Suprapubic skin (tissue), 4 donors: ENCODE measurements at places on chromosomes 3 and 15.

- no peak for DNase-seq
Measured at GRCh38 chr3:72212396-72212795, 427.4 kb upstream of the PROK2 start.

DNA sequence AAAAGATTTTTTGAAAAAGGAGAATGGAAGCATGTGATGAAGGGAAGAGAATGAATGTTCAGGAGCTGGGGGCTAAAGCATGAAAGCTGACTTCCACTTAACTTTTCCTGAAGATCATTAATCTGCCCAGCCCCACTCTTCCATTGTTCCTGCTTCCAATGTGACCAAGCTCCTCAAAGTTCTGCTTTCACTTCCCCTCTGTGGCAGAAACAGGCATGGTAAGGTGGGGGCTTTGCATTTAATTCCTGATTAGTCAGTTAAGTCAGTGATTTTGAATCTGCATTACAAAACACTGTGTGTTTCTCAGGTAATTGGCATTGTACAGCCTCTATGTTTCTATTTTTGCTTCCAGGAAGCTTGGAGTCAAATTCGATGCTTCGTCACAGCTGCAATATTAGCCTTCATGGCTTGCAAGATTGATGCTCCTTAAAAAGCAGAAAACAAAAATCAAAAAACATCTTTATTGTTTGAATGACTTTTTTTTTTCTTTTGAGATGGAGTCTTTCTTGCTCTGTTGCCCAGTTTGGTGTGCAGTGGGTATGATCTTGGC lies 7.3 kb upstream of the TM6SF1 start:
- DNase-seq, result no peak

DNA sequence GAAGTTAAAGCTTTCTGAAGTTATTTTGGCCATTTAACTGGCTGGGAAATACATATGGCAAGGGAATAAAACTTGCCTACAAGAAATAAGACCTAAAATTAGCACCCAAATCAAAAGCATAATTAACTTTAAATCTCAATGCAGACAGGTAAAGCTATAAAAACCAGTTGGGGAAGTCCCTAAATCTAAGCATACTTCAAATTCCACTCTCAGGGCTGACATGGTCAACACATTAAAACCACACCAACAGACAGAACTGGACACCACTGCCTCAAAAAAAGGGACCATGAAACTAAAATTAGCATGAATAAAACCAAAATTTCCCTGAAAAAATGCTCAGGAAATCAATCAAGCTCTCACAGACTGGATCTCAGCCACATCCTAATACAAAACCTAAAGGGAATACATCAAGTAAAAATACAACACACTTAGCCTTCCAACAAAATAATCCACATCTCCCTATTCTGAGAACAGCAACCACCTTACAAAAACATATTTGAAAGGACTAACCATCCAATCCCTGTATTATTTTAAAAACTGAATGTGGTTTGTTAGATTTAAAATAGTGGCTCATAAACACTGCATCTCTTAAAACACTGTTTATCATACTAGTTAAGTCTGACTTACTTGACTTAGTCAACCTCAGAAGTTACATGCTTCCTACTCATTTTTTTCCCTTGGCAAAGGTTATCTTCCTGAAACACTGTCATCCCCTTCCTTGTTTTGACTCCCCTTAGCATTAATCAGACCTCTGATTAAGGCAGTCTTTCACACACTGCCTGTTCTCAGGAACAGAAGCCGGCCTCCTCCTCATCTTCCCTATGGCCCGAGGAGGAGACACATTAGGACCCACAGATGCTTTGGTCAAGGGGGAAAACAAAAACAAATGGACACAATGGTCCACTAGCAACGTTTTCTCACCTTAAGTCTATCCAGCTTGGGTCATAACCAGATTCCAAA lies 8.3 kb downstream of the TRA2B start:
- no peak for DNase-seq

- DNase-seq, result no peak
Measured at GRCh38 chr15:41291065-41291631, 41.2 kb downstream of the OIP5 start.

- DNase-seq, result no peak
Measured at GRCh38 chr3:14147617-14148016, 22.8 kb downstream of the TMEM43 start.
